ENCODE measurements at places on chromosomes 12 and 14.

- DNase-seq: no peak
Observed at GRCh38 chr12:24997496-24997895, 48.6 kb upstream of the BCAT1 start.

- DNase-seq: no peak
Observed at GRCh38 chr14:100872259-100873095, 31.0 kb downstream of the RTL1 start.

DNA sequence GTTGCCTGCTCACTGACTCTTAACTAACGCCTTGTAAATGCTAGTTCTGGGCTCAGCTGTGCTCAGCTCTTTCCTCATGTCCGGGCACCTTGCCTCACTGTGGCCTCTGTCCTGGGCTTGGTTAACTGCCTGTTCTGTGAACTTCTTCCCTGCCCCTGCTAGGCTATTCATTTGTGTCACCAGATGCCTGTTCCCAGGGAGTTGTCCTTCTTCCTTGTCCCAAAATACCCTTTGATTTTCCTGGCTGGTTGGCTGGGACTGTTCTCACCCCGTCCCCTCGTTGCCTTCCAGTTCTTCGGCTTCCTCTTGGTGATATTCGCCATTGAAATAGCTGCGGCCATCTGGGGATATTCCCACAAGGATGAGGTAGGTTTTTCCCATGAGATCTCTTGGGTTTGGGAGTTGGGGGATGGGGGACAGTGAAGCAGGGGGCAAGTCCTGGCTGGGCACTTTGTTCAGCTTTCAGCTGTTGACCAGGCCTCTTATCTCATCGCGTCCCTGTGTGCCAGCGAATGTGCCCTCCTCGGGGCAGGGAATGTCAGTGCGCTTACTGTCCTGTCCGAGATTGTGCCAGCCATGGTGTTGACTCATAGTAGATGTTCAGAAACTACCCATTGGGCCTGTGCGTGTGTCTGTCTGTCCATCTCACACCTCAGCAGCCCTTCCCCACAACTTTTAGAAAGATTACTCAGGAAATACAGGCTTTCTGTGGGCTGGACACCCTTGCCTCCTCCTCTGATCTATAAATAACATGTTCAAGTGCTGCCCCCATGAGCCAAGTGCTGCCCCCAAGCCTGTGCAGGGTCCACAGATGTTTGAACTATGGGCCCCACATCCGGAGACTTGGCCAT lies 33.1 kb downstream of the CD9 start:
- no peak for DNase-seq

DNA sequence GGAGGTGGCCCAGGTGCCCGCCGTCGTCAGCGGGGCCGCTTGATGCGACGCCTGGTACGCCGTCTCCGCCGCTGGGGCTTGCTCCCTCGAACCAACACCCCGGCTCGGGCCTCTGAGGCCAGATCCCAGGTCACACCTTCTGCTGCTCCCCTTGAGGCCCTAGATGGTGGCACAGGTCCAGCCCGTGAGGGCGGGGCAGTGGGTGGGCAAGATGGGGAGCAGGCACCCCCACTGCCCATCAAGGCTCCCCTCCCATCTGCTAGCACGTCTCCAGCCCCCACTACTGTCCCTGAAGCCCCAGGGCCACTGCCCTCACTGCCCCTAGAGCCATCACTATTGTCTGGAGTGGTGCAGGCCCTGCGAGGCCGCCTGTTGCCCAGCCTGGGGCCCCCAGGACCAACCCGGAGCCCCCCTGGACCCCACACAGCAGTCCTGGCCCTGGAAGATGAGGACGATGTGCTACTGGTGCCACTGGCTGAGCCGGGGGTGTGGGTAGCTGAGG lies 5.5 kb downstream of the LRP10 start:
- DNase-seq: no peak

DNA sequence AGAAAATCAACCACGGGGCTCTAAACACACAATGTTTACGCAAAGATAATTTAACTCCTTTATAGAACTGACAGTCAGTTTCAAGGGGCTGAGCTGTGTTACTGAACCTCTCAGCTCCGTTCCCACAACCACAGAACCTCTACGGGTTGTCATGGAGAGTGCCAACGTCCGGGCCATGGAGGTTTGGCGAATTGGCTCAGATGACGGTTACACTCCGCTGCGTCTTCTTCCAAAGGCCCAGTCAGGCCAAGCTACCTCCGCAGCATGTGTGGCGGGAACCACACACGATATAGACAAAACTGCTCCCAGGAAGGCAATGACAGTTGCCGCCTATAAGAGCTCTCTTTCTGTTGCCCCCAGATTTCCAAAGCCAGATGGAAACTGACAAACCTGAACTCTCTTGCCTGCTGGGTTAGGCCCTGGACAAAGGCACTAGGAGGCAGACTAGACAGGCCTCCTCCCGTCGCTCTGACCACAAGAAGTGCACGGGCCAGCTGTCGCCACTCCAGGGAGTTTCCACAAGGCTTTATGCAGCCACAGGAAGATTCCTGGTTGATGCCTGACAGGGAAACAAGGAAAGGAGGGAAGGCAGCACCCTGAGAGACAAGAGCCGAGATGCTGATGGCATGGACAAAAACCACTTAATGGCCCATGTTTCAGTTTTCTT lies 30.3 kb downstream of the CCDC88C start:
- DNase-seq: no peak

GRCh38 chr14:101022916-101023435 lies 119.5 kb upstream of the RTL1 start:
- no peak for DNase-seq

GRCh38 chr12:92745856-92746550 lies 43.2 kb downstream of the PLEKHG7 start:
- no peak for DNase-seq

DNA sequence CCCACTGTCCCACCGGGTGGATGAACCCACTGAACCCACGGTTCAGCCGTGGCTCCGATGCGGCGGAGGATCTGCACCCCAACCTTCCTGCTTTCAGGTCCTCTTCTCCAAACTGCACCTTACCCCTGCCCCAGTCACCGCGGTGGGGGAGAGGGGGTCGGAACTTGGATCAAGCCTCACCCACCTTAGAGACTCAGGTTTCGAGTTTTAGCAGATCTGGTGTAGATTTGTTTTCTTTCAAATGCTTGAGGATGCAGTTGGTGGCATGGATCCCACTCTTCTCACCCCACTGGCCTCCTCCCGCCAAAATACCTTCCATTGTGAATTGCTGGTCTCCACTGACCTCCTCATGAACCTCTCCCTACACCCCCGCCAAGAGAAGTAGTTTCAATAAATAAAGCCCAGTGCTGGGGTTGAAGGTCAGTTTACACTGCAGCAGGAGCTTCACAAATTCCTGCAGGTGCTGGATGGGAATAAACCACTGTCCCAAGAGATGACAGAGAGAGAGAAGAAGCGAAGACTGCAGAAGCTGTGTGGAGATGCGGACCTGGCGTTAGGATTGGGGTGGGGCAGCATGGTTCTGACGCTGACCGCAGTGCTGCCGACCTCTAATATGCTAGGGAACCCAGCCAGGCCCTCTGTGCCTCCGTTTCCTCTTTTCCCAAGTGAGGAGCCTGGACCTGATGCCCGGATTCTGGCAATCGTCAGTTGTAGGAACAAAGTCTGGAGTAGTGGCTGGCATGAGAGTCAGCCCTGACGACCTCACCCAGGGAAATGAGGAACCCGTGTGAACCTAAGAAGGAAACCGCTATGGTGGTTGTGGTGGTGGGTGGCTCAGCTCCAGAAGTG lies 7.4 kb downstream of the TTC6 start:
- DNase-seq: no peak

DNA sequence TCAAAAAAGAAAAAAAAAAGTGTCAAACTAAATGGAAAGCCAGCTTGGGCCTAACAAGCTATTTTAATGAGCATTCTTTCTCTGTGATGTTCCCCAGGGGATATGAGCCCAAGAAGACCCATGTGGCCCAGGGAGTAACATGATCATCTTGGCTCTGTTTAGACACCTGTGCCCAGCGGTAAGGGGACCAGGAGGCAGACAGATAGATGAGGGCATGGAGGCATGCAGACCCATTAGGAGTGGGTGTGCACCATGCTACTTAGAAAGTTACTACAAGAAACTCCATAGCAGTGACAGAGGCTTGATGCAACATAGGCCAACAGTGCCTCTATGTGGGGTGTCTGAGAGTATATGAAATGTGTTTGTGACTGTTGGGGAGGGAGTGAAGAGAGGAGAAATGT lies 3.1 kb upstream of the CREBL2 start:
- DNase-seq: no peak

- no peak for DNase-seq
Observed at GRCh38 chr14:101925152-101925551, 39.2 kb upstream of the DYNC1H1 start.

- DNase-seq: no peak
Observed at GRCh38 chr12:21751517-21751916, 23.0 kb downstream of the KCNJ8 start.

DNA sequence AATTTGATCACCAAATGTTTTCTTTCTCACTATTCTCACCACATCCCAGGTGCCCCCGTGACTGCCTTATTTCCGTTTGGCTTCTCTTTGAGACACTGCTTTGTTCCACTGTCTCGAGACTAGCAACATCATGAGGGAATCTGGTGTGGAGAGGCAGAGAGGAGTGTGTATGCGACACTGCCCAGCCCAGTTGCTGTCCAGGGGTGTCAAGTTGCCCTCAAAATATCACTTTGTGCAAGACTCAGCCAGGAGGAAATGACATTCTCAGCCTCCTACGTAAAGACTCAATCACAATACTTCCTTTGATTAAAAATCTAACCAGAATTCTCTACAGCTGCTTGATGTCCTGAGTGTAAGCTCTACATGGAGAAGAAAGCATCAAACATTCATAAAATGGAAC lies 48.2 kb upstream of the EEA1 start:
- DNase-seq: no peak

DNA sequence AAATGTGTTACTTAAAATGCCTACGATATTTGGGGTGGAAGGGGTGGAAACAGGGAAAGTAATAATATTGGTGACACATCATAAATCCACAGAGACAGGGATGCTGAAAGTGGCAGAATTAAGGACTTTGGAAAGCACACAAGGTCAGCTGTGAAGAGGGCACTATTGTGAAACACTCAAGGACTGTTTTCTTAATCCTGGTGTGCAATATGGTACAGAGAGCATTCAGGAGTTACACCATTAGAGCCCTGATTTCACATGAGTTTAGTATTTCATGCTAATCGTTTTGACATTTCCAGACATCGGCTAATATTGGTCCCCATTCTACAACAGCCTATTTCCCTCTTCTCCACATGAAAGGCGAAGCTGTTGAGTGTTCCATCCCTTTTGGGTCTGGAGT lies 219.2 kb downstream of the MSRB3 start:
- no peak for DNase-seq

All from NCI-H1694 (cell line).